Kidney epithelial cell (primary cell): ENCODE measurements at places on chromosomes 5 and 9.

GRCh38 chr5:159619826-159620225, 289.5 kb upstream of the IL12B start:
- DNase-seq: no peak

- no peak for DNase-seq
These were observed 48.9 kb upstream of the PPARGC1B start for GRCh38 chr5:149681252-149681651.

DNA sequence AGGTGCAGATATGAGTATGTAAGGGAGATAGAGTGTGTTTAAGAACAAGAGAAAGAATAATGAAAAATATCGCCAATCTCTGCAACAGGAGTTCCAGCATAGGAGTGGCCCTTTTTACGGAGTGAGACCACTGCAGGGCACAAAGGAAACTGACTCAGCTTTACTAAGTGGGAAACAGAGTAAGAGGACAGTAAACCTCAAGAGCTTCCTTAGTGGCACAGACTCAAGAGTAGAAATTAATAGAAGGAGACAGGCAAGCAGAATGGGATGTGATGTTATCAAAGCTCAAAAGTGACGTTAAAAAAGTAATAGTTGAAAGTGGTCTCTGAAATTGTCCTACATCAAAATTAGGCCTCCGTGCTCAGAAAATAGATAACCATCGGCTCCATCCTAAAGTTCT, 2.1 kb upstream of the SH3RF2 start:
- DNase-seq: no peak

DNA sequence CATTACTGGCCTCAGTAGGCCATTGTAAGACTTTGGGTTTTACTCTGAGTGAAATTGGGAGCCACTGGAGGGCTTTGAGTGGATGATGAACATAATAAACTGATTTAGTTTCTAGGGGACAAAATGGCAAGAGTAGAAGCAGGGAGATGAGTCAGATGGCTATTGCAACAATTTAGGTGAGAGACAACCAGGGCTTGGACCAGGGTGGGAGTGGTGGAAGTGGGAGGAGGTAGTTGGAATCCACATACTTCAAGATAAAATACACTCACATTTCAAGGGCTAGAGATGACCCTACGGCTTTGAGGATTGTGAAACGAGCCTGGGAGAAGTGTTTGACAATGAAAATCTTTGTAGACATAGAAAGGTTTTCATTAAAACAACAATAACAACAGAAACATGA, 136.3 kb downstream of the ACTBL2 start:
- no peak for DNase-seq

- no peak for DNase-seq
These were observed 160.9 kb upstream of the RAI14 start for GRCh38 chr5:34495178-34495577.

DNA sequence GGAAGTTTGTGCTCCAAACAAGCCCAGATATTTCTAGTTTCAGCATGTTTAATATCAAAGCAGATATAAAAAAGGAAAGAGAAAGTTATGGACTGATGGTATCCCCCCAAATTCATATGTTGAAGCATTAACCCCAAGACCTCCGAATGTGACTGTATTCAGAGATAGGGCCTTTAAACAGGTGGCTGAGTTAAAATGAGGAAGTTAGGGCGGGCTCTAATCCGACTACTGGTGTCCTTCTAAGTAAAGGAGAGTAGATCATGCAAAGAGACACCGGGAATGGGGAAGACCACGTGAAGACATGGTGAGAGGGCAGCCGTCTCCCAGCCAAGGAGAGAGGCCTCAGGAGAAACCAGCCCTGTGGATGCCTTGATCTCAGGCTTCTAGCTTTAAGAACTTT, 324.1 kb upstream of the KIF2A start:
- no peak for DNase-seq

DNA sequence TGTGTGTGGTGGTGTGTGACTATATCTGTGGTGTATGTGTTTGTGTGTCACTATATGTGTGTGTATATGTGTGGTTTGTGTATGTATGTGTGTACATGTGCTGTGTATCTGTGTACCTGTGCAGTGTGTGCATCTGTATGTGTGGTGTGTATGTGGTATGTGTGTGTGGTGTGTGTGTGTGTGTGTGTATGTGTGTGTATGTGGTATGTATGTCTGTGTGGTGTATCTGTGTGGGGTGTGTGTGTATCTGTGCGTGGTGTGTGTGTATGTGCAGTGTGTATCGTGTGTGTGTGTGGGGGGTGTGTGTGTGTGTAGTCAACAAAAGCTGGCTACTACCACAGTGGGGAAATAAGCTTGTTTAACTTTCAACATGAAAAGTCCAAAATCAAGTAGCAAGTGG, 31.6 kb upstream of the TENT4A start:
- DNase-seq: no peak

DNA sequence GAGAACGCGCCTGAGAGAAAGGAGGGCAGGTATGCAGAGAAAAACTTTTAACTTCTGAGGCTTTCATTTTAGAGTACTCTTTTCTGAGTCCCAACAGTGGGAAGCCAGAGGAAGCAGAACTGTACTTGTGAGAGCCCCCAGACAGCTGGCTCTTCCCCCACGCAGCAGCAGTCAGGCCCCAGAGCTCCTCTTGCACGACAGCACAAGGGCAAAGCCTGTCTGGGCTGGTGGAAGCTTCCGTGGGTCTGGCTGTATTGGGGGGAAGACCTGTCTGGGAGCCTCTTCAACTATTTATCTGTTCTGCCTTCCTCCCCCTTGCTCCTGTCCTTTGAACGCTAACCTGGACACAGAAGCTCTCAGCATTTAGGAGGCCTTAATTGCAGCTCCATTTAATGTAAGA, 68.2 kb downstream of the THBS4 start:
- DNase-seq: no peak

- DNase-seq: no peak
These were observed 122.0 kb downstream of the GAS1 start for GRCh38 chr9:86825299-86825698.

DNA sequence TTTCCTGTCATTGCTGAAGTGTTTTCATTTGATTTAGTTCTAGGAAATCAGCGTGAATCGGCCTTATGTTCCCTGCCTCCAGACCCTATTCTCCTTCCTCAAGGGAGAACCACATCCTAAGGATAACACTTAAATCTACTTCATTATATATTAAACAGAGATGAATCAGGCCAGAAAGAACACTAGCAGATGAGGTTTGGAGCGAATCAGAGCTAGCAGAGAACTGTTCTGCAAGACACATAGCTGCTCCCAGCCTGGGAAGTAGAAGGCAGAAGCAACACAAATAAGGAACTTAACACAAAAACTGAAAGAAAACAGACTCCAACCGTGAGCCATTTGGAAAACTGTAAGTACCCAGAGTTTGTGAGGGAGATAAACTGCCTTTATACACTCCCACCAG, 718.2 kb downstream of the SEMA5A start:
- no peak for DNase-seq

- no peak for DNase-seq
These were observed 17.7 kb downstream of the MARVELD2 start for GRCh38 chr5:69432412-69433206.
